ENCODE measurements at places on chromosomes 2 and 18.
A peak's percentile ranks its signal among the peaks of the same experiment; 100 is the strongest.

DNA sequence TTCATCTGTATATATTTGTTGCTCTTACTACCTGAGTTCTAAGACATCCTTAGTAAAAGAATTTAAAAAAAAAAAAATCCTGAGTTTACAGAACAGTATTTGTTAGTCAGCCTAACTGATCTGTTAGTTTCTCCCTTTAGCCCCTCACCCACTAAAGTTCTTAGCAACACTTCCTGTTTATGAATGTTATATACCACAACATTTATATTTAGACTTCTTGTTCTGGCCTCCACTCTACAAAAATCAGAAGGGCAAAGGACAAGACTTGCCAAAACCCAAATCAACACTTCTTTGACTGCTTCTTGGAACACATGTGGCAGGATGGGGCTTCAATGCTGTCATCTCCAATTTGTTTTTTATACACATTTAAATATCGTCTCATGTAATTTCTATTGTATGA, 71.1 kb downstream of the MGAT5 start:
- no peak for DNase-seq

DNA sequence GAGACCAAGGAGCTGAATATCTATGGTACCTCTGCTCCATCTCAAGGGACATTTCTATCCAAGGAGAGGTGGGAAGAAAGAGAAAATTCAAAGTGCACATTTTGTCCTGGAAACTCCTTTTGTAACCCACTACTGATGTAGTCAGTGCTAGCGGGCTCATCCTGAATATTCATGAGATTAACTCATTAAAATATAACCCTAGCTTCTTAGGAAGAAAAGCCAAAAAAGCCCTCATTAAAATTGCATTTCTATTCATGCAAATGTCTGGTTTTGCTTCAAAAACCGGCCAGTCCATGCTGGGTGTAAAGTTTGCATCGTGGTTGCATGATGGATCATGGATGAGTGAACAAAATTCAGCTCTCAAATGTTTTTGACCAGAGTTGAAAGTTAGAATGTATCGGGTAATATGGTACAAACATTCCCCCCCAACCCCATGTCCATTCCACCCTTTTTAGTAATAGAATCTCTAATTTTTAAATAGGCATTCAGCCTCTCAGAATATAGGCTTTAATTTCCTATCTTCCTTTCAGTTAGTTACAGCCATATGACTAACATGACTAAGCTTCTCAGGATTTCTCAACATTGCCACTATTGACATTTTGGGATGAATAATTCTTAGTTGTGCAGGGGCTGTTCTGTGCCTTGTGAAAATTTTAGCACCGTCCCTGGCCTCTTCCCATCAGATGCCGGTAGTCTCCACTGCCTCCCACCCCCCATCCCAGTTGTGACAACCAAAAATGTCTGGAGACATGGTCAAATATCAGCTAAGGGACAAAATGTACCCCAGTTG, 104.2 kb upstream of the RND3 start:
- DNase-seq: no peak

GRCh38 chr2:104850361-104851290, 3.3 kb upstream of the POU3F3 start:
- no peak for DNase-seq

- DNase-seq: no peak
Observed at GRCh38 chr2:176508984-176509740, 239.9 kb downstream of the MTX2 start.

- peak; percentile 57 for DNase-seq
Observed at GRCh38 chr2:173355132-173355865, 627 bp downstream of the CDCA7 start.

GRCh38 chr2:151708788-151709187, 25.5 kb downstream of the NEB start:
- DNase-seq: no peak

- peak; percentile 65 for DNase-seq
Observed at GRCh38 chr2:42827647-42828486, 35.5 kb upstream of the HAAO start.

- peak; percentile 6 for DNase-seq
Observed at GRCh38 chr18:13136904-13137669, 81.5 kb upstream of the LDLRAD4 start.

- no peak for DNase-seq
Observed at GRCh38 chr2:127659408-127660290, 13.7 kb downstream of the GPR17 start.

GRCh38 chr2:64352292-64352691, 101.7 kb upstream of the LGALSL start:
- DNase-seq: no peak

DNA sequence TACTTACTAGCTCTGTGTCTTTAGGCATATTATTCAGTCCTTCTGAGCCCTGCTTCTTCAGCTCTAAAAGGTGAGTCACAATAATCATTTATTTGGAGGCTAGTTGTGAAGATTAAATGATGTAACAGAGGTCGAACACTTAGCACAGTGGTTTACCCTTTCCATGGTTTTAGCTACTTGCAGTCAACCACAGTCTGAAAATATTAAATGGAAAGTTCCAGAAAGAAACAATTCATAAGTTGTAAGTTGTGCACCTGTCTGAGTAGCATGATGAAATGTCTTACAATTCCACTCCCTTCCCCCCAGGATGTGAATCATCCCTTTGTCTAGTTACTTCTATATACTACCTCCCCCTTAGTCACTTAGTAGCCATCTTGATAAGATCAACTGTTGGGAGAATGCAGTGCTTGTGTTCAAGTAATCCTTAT, 217.6 kb upstream of the THUMPD2 start:
- no peak for DNase-seq

GRCh38 chr18:51614967-51615571, 417.6 kb upstream of the MEX3C start:
- no peak for DNase-seq

- DNase-seq: no peak
Observed at GRCh38 chr18:6729247-6730091, at the start of gene ARHGAP28. Gene ARHGAP28, plus strand, starts transcription at chr18:6729716. Its CDS starts 106 bp downstream, at chr18:6729822.

GRCh38 chr2:114373591-114373990, 68.8 kb upstream of the DPP10 start:
- DNase-seq: no peak

DNA sequence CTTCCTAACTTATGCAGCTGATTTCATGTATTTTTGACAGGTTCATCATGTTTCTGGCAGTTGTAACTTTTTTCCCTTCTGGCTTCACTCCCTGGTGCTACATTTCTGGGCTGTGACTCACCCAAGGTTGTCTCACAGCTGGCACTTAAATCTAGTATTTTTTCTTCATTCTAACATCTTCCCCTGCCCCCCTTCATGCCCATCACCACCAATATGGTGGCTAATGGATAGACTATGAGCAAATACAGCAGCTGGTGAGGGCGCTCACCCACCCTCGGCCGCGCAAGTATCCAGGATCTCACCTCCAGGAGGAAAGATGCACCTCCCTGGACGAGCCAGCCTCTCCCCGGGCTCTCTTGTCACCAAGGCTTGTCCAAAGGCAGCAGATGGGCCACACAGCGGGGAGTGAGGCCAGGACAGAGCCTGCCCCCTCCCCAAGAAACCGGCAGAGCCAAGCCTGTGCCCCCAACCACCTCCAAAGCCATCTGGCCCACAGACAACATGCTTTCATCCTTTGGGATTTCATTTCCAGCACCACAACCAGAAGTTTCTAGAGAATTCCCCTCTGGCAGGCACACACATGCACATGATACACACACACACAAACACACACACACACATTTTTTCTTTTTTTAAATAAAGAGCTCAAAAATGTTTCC, 39.1 kb downstream of the ATOH8 start:
- no peak for DNase-seq

- DNase-seq: no peak
Observed at GRCh38 chr2:15275346-15275745, 285.8 kb downstream of the NBAS start.

GRCh38 chr18:79878741-79879378, 72.6 kb downstream of the SLC66A2 start:
- no peak for DNase-seq

DNA sequence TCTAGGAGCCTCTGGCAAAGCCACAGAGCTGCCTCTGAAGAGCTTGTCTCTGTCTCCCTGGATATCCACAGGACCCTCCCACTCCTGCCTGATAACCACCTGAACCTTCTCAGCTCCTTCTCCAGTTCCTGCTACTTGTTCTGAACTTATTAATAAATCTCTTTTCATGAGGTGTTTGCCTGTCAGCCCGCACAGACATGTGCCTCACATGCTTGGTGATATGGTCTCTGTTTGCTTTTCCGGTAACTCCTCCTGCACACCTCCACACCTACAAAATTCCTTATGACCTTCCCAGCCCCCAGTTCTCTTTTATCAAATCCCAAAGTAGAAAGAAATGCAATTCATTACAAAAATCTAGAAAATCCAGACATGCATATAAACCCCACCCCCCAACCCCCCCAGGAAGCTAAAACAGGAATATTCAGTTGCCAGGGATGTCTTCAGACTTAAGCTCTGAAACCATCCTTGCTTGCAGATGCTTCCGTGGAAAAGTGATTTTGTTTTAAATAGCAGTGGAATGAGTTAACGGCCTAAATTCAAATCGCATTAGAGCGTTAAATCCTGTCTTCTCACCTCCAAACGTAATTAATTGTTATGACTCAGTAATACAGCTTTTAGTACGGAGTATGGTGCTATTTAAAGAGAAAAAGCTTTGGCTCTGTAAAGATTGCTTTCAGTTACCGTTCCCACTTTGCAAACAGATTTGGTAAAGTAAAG, 2.1 kb upstream of the PID1 start:
- no peak for DNase-seq

DNA sequence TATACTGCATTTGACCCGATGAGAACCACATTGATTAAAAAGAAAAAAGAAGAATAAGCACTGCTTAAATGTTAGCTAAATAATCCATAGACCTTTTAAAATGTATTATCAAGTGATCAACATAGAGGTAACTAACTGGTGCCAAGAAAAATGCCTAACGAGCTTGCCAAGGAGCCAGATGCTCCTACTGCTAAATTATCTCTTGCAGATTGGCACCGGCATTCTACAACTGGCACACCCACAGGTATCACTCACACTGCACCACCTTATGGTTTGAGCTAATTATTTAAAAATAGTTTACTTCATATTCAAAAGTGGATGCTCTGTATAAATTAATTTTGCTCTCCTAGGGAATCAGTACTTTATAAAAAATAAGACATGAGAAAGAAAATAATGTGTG, 341.6 kb upstream of the CDH7 start:
- DNase-seq: no peak

DNA sequence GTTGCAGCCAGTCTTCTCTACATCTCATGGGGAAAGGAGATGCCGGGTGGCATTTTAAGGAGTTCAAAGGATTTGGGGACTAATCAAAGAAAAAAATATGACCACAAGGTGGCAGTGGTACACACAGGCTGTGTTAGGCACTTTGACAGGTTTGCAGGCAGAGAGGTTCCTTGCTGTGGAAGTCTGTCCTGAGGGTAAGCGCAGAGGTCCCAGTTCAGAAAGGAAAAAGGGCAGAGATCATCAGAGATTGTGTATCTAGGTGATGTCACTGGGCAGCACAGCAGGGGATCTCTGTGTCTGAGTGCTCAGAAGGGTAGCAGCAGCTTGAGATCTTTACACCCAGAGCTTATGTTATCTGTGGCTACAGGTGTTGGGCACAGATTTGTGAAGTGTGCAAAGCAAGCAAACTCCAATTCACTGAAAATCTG, 231.4 kb downstream of the LRRTM1 start:
- peak; percentile 16 for DNase-seq

DNA sequence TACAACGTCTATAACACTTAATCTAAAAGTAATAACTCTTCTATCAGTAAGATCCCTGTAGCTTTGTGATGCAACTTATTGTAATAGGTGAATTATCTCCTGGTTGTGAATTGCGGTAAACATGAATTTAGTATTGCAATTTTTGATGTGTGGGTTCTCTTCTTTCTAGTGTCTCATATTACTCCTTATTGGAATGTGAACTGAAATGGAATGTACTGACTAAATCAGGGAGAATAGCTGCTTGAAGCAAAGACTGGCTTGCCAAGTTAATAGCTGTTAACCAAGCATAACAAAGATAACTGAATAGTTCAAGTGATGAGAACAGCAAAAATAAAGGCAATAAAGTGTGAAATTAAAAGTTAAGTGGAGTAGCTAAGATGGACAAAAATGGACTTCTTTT, 60.5 kb upstream of the TFPI start:
- DNase-seq: no peak

DNA sequence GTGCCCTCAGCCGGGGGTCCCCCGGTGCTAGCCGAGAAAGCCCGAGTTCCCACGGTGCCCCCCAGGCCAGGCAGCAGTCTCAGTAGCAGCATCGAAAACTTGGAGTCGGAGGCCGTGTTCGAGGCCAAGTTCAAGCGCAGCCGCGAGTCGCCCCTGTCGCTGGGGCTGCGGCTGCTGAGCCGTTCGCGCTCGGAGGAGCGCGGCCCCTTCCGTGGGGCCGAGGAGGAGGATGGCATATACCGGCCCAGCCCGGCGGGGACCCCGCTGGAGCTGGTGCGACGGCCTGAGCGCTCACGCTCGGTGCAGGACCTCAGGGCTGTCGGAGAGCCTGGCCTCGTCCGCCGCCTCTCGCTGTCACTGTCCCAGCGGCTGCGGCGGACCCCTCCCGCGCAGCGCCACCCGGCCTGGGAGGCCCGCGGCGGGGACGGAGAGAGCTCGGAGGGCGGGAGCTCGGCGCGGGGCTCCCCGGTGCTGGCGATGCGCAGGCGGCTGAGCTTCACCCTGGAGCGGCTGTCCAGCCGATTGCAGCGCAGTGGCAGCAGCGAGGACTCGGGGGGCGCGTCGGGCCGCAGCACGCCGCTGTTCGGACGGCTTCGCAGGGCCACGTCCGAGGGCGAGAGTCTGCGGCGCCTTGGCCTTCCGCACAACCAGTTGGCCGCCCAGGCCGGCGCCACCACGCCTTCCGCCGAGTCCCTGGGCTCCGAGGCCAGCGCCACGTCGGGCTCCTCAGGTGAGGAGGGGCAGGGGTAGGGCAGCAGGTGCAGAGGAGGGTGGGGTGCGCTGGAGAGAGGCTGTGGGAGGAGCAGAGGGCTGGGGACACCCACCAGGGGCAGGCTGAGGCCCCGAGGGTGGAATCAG, 14.1 kb upstream of the GMPPA start:
- DNase-seq: no peak

DNA sequence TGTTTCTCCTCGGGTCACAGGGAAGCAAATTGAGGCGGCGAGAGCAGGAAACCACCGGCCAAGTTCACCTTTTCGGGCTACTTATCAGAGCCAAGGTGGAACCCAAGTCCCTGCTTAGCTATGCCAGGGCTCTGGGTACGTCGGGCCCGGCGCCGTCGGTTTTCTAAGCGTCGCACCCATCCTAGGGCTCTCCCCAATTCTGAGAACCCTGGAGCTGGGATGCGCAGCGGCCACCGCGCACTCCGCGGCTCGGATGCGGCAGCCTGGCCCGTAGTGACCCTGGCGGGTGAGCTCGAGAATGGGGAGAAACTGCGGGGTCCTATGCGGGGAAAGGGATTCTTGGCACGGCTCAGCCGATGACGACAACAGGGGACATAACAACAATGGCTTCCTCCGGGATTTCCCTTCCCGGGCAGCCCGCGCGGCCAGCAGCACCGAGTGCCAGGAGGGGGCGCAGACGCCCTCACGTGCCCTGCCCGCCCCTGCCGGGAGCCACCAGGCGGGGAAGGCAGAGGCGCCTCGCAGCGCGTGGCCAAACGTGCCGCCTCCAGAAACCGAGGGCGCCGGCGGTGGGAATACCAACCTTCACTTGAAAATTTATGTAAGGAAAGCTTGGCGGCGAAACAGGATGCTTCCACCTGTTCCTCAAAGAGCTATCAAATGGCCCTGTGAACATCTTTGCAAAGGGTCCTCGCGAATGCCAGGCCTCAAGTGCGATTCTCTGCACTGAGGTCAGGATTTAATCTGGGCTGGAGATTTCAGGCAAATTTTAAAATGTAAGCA, 2.1 kb upstream of the SLC30A3 start:
- no peak for DNase-seq
